ENCODE measurements at places on chromosomes 4 and X. TPM values are rescaled to one million over a fixed set of nuclear protein-coding genes. Genes with fewer than 3 reads are reported as not detected.

Gene ATP2B3
- total RNA-seq, result not detected

Gene MAGEC1
- total RNA-seq, result not detected

Gene GRPR
- under 0.01 TPM for total RNA-seq

Gene RAB40A
- not detected for total RNA-seq
